Upper lobe of right lung (tissue), 1 donor: ENCODE measurements at places on chromosomes 6 and 20. TPM values are rescaled to one million over a fixed set of nuclear protein-coding genes. Genes with fewer than 3 reads are reported as not detected.

The ZNFX1 gene
- 54.4 TPM for total RNA-seq

DNA sequence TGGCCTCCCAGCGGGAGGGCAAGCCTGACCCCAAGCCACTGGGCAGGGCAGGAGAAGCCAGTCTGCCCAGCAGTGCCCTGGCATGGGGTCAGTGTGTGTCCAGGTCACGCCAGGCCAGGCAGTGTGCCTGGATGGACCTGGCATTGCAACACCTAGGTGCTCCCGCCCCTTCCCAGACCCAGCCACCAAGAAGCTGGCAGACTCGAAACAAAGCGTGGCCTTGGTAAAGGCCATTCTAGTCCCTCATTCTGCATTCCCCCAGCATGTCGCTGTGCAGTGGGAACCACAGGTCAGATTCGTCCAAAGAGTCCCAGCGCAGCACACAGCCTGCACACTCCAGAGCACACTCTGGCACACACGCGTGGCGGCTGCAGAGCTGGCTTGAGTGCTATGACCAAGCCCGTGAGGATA, 19.3 kb upstream of the APMAP start:
- no peak for DNase-seq

- no peak for DNase-seq
These were observed 9.8 kb upstream of the DEF6 start for GRCh38 chr6:35287671-35288396.

- peak; percentile 71 for DNase-seq
These were observed 95.3 kb upstream of the BHLHE23 start for GRCh38 chr20:63101781-63102720.

GRCh38 chr6:294656-295565, 2.6 kb downstream of the DUSP22 start:
- no peak for DNase-seq

GRCh38 chr6:156564127-156564806, 212.9 kb upstream of the ARID1B start:
- peak; percentile 90 for DNase-seq

The KIAA1586 gene
- total RNA-seq = 12.9 TPM

The DLK2 gene
- 0.23 TPM for total RNA-seq

The BTNL2 gene
- not detected for total RNA-seq

DNA sequence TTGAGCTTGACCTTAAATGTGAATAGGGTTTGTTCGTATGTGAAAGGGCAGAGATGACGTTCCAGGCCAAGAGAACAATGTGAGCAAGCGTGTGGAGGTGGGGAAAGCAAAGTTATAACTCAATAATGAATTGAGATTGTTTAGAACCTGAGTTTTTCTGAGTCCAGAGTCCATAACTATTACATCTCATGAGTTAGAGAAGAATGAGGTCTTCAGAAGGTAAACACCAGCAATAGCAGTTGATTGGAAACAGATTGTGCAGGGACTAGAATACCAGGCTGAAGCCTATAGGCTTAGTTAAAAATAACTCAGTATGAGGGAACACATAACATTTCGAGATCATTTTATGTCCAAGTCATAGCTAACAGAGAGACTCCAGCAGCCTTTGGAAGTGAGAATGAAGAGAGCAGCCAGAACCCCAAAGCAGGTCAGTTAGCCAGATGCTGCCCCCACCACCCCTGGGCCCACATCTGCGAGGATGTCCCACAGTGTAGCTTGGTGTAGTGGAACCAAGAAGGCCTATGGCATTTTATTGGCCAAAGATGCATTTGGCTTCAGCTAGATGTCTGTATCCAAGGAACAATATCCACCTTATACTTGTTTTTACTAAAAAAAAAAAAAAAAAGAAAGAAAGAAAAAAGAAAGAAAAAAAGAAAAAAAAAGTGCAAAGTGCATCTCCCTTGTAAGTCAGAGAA, 121.7 kb downstream of the TNFRSF21 start:
- no peak for DNase-seq

The SRSF6 gene
- total RNA-seq = 145 TPM

DNA sequence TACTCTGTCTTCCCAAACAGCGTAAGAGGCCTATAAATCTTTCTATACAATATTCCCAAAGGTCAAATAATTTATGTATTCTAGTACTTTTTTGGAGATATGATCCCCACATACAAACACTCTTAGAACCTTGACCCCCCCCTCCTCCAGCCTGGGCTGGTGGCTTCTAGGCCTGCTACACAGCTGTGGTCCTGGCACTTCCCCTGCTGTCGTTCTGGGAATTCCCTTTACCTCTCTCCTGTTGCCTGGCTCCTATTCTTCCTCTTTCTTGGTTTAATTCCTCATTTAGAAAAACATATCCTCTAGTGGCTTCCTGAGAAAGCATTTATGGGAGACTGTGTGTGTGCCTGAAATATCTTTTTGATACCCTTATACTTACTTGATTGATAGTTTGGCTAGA, 4.1 kb upstream of the TXLNB start:
- DNase-seq = no peak

GRCh38 chr20:61661025-61661424, 404.7 kb downstream of the TAF4 start:
- DNase-seq = no peak

DNA sequence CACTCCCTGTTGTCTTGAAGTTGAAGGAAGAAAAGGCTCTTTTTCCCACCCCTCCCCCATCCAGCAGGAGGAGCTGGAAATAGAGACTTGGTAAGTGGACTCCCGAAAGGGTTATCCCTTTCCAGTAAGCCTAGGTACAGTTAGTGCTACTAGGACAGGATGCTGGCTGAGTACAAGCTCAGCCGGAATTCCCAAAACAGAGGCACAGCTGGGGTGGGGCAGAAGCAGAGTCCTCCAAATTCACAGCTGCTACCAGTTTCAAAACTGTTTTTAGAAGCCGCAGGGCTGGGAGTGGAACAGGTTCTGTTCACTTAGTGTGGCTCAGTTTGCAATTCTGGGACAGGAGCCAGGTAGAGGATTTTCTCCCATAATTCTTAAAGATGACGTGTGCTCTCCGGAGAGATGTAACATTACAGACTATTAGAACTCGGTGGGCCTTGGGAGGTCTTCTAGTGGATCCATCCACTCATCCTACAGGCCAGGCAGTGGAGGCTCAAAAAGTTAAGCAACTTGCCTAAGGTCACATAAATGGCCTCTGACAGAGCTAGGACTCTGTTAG, 19.0 kb upstream of the UTRN start:
- DNase-seq = peak; percentile 70

DNA sequence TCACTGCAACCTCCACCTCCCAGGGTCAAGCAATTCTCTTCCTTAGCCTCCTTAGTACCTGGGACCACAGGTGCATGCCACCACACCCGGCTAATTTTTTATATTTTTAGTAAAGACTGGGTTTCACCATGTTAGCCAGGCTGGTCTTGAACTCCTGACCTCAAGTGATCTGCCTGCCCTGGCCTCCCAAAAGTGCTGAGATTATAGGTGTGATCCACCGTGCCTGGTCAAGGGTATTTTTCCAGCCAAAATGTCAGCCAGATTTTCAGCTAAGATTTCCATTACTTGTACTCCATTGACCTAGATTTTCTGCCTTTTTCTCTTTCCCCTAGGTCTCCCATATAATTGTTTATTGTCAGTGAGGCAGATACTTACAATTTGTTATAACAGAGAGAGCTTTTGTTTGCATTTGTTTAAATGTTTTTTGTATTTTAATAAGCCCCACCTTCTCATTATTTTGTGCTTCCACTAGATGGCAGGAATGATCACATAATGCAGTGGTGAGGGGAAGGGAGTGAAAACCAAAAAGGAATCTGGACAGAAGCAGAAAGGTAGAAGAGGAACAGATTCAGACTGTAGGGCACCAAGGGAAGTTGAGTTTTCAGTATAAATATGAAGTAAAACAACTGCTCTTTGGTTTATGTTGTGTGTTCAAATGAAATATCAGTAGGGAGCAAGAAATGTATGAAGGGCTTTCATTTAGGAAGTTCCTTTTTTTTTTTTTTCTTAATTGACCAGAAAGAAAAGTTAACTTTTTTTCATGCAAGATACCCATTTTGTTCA, 29.7 kb downstream of the RPF2 start:
- no peak for DNase-seq
